ENCODE measurements at places on chromosomes 12 and 14.
A peak's percentile ranks its signal among the peaks of the same experiment; 100 is the strongest.

GRCh38 chr12:115472852-115473251, 788.9 kb upstream of the TBX3 start:
- no peak for DNase-seq

- DNase-seq, result peak; percentile 17
Observed at GRCh38 chr14:41549821-41550607, 56.7 kb upstream of the LRFN5 start.

DNA sequence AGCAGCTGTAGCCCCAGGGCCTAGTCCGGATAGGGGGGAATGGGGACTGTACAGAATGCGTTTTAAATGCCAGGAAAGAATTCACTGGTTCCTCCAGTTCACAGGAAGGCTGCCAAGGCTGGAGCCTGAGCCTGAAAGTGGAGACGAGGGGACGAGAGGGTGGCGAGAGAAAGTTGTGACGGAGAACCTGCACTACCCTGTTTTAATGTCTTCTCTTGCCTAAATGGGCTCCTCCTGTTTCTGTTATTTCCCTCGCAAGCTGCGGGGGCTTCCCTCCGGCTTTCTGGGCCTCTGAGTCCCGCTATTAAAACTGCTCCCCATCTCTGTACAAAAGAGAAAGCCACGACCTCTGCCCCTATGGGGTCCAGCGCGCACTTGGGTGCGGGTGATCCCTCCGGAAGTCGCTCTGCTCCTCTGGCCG, 4.5 kb downstream of the C1QL4 start:
- no peak for DNase-seq

DNA sequence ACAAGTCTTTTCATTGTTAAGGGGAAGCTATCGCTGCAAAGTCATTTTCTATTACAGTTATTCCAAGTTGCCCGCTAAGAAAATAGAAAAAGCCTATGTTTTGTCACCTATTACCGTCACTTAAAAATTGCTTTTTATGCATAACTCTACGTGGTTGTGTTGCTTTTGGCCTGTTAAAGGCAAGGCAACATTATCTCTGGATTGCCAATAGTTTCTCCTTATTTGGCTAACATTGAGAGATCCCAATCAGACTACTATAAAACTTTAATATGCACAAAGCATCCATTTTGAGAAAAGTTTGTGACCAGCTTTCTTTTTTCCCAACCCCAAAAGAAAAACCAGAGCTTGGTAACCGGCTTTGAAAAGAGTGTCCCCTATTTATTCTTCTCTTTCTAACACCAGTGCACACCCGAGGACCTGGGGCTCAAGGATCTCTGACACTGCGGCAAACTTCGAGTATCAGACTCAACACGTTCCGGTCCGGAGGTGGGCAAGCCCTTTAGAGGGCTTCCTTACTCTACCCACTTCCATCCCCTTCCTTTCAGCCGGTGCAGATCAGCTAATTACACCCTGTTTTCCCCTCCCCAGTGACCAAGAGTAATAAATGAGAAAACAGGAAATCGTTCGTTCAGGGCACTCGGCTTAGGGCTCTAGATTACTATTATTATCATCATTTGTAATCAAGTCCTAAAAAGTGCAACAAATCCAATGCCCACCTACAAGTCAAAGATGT, 1.2 kb downstream of the PPP1R12A start:
- peak; percentile 36 for DNase-seq

DNA sequence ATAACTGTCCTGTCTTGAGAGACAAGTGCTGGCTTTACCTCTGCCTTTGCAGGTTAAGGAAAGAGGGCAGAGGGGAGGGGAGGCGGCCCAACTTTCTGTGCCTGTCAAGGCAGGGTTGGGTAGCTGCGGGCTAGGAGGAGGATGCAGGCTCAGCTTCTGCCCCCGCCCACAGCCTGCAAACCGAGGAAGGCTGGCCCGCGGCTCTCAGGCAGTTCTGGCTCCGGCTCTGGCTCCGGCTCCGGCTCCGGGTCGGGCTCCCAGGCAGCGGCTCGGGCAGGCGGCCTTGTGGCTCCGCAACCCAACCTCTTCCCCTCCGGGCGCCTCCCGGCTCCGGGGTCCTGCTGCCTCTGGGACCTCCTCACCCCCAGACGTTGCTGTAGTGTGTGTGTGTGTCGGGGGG, 92.9 kb downstream of the TMEM30B start:
- peak; percentile 66 for DNase-seq

- DNase-seq, result no peak
Observed at GRCh38 chr14:100747736-100748135, 21.0 kb downstream of the DLK1 start.

All from ACHN (cell line).